ENCODE measurements at places on chromosomes 13 and 19.

DNA sequence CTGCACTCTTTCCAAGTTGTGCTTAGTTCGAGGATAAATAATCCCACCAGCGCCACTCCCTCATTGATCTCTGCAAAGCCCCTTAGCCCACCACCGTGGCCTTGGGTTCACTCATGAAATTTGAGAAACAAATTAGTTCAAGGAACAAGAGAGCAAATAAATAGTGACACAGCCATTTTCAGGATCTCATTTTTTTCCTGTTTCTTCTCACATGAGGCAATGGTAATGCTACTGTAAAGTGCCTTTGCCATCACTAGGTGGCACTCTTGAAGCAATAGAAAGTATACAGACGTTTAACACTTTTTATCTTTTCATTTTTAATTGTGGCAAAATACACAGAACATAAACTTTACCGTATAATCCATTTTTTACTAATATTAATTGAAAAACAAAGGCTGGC lies 76.8 kb upstream of the ZNF835 start:
- DNase-seq = no peak

GRCh38 chr19:54282686-54283470 lies 2.0 kb upstream of the LILRB2 start:
- DNase-seq = no peak

- no peak for DNase-seq
Measured at GRCh38 chr13:44730099-44730498, 154.0 kb upstream of the TSC22D1 start.

DNA sequence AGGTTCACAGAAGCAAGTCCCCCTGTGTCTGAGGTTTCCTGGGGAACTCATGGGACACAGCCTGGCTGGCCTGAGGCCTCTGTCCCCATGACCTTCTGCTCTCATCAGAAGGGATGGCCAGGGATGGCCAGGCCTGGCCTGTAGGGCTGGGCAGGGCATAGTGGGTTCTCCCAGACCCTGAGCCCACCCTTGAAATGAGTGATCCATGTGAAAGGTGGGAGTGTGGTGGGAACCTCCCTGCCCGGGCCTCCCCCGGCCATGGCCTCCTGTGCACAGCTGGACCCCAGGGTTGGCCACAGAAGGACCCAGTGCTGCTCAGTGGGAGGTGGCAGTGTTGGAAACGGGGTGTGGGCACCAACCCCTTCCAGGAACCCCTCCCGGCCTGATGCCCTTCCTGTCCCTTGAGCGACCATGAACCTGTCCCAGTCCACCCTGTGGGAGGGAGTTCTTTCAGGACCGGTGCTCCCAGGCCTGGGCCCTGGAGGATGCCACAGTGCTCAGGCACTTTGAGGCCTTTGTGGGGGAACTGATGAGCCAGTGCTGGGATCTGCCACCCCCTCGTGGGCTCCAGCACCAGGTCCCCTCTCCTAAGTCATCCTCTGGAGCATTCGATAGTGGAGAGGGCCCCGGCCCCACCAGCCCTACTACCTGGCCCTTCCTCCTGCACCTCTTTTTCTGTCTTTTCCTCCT lies 15.5 kb upstream of the ZNF14 start:
- DNase-seq = no peak

DNA sequence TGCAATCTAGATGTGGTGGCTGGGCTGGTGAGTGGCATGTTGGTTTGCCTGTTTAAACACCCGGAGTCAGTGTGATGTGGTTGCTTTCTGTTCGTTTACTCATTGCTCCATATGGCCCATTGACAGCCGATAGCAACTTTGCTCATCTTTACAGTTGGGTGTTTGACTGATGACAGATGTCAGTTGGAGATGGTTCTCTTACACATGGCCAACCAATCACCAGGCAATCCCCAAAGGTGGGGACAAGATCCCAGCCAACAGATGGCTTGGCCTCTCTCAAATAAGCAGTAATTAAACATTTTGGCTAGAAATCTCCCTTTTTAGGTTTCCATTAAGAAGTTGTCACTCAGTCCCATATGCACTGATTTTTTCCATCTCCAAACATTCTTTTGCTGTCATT lies 497.1 kb upstream of the ARGLU1 start:
- DNase-seq = no peak

GRCh38 chr19:31519256-31519655 lies 170.0 kb upstream of the TSHZ3 start:
- DNase-seq = no peak

Measured in activated T-helper 1 cell treated with anti-CD3 and anti-CD28 coated beads, Interleukin-2, amount 50 U/mL, for 16 hours (primary cell).